ENCODE measurements at places on chromosomes 7 and 10.

DNA sequence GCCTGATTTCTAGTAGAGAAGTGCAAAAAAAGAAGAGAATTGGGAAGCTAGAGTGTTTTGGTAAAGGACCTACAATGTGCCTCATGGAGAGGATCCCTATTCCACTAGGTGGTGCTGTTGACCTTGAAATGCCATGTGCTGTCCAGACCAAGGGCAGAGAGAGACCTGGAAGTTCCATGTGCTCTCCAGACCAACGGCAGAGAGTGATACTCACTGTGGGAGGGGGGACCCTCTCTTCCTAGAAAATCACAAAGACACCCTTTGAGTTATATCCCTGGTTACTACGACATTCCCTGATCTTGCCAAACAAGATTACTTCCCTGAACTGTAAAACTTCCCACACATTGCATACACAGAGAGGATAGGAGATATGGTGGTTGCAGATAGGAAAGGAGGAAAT is 212.7 kb upstream of the ZNF804B start:
- no peak for DNase-seq

GRCh38 chr7:141202535-141202934 is 128.7 kb downstream of the TMEM178B start:
- no peak for DNase-seq

- DNase-seq, result peak; percentile 43
Observed at GRCh38 chr7:159099711-159100231, 44.9 kb downstream of the VIPR2 start.

GRCh38 chr10:31062856-31063255 is 31.2 kb upstream of the ZNF438 start:
- DNase-seq, result no peak
